ENCODE measurements at places on chromosomes 4 and X. TPM values are rescaled to one million over a fixed set of nuclear protein-coding genes. Genes with fewer than 3 reads are reported as not detected.

DNA sequence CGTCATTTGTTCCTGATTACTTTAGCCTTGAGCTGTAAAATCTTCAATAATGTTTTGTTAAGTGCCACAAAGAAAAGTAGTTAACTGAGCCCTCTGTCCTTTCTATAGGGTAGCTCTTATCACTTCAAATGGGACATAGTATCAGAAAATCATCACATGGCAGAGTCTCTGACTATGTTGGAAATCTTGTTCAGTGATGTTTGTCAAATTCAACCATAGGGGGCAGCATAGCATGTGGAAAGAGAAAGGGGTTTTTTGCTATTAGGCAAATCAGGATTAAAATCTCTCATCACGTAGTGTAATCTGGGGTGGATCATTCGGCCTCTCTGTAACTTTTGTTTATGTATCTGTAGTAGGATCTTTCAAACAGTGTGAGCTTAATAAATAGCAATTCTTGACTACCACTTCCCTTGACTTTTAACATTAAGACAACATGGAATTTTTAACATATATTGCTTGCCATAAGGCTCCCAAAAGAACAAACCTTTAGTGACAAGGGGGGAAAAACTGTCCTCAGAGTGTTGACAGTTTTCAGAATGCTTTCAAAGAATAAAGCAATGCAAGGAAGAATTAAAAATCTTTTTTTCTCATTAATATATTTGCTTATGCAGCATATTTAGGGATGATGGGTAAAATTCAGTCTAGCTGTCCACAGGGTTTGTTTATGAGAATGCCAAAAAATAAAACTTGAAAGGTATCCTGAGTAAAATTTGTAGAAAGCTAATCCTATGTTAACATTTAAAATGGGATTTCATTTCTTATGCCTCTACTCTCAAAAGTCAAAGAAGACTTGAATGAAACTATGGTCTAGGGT lies 127.2 kb downstream of the FBXW7 start:
- DNase-seq = no peak

The TRAM1L1 gene
- total RNA-seq = 0.79 TPM

GRCh38 chr4:33696586-33696985 lies 2547.7 kb downstream of the ARAP2 start:
- no peak for DNase-seq

The FRAS1 gene
- 58.5 TPM for total RNA-seq

DNA sequence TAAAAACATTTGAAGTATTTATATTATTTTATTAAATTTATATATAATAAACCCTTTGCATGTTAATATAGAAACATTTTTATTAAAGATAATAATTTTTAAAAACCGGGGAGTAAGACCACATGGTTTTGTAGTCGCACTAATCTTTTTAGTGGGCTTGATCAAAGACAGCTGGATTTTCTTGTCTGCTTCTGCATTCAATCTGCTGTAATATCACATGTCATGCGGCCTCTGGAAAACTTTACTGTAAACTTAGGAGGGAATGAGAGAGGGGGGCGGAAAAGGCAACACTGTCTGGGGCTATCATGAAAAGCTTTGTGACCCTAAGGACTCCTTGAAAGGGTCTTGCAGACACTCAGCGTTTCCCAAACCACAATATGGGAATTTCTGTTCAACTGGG lies 62.8 kb upstream of the NLGN4X start:
- DNase-seq = no peak

The HNRNPDL gene
- total RNA-seq = 472 TPM

- no peak for DNase-seq
Measured at GRCh38 chr4:100889401-100889800, 371.6 kb upstream of the EMCN start.

The CENPE gene
- total RNA-seq = 34.4 TPM

DNA sequence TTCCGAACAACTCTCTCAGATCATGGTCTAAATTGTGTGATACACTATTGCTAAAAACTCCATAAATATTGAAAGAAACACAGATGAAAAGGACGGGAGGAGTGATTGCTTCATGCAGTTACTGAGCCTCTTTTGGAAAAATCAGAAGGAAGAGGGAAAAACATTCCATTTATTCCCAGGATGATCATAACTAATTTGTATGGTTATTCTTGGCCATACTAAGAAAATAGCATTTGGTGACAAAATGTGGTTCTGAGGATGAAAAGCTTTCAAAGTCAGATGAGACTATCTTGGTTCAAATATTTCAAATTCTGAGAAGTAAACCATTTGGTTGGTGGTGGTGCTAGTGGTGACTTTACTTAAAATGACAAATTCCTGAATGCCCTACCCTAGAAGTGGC lies 305.4 kb upstream of the LDB2 start:
- DNase-seq = no peak

GRCh38 chr4:142686081-142686480 lies 160.0 kb downstream of the INPP4B start:
- no peak for DNase-seq

- DNase-seq = no peak
Measured at GRCh38 chr4:106670976-106671375, 302.4 kb upstream of the GIMD1 start.

GRCh38 chr4:163878336-163879121 lies 384.0 kb downstream of the TMA16 start:
- no peak for DNase-seq

Data from H9 (cell line).